Tibial artery (tissue), 4 donors: ENCODE measurements at places on chromosomes 1 and 21.
A peak's percentile ranks its signal among the peaks of the same experiment; 100 is the strongest.

DNA sequence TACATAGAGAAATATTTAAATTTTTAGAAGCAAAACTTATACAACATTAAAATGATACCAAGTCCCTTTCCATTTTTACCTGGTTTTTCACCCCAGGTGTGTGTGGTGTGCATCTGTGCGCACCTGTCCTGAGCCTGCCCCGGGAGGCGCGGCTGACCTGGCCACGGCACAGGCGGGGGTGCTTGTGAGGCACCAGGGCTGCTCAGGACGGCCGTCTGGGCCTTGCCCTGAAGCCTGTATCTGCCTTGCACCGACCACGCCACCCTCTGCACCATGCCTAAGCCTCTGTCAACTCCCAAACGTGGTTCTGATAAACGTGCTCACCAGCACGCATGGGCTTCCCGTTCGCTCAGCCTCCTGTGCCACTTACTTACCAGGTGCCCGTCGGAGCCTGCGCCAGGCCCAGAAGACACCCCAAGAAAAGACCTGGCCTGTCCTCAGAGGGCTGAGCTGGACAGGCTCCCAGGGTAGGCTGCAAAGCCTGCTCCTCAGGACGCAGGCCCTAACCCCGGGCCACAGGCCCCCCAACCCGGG lies 20.9 kb downstream of the PANK4 start:
- no peak overlapping the region for H3K27ac ChIP-seq
- H3K4me3 ChIP-seq: no peak overlapping the region
- H3K36me3 ChIP-seq: peaks cover 34% of the 10 kb centered on the region

DNA sequence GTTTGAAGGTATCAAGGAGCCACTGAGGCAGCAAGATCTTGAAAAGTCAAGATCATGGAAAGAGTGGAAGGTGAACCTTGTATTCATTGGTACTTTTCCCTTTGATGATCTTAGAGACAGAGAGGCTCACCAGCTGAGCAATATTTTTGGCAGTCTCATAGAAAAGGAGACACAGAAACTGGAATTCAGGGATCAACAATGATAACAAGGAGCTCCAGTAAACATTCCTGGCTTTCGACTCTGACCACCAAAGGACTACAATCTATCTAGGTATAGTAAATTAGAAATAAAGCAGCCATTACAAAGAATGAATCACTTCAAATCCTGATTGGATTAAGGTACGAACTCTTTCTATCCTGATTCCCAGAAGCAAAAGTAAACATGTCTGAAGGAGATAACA lies 615.4 kb downstream of the KIF26B start:
- H3K36me3 ChIP-seq: no peaks in the 10 kb centered on the region
- H3K27me3 ChIP-seq: no peaks in the 10 kb centered on the region
- DNase-seq: no peak
- no peak overlapping the region for H3K4me3 ChIP-seq
- no peak overlapping the region for H3K27ac ChIP-seq

- no peaks in the 10 kb centered on the region for H3K36me3 ChIP-seq
- no peak for DNase-seq
- no peak overlapping the region for H3K27ac ChIP-seq
- no peaks in the 10 kb centered on the region for H3K4me1 ChIP-seq
- H3K27me3 ChIP-seq: no peaks in the 10 kb centered on the region
Observed at GRCh38 chr21:41863439-41863740, 15.8 kb downstream of the PRDM15 start.

DNA sequence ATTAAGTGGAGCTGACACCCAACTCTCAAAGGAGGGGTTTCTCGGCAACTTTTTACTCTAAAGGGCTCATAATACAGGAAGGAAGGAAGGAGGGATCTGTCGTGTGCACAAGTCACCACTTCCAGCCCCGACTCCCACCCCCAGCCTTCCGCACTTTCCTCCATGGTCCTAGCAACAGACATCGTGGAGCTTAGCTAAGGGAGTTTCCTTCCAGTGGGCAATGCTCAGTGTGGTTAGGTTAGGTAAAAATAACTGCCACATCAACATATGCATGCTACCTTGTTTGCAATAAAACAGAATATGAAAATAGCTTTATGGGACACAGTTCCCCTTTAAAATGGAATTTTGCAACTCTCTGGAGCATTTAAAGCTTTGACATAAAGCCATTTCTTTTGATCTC lies 35.2 kb downstream of the KANK4 start:
- no peak for DNase-seq
- no peaks in the 10 kb centered on the region for H3K4me1 ChIP-seq
- no peak overlapping the region for H3K4me3 ChIP-seq

- no peak overlapping the region for H3K27ac ChIP-seq
- peaks cover 71% of the 10 kb centered on the region for H3K36me3 ChIP-seq
- no peaks in the 10 kb centered on the region for H3K27me3 ChIP-seq
- no peaks in the 10 kb centered on the region for H3K4me1 ChIP-seq
- no peak for DNase-seq
Observed at GRCh38 chr1:235111107-235111506, 17.5 kb downstream of the TOMM20 start.

DNA sequence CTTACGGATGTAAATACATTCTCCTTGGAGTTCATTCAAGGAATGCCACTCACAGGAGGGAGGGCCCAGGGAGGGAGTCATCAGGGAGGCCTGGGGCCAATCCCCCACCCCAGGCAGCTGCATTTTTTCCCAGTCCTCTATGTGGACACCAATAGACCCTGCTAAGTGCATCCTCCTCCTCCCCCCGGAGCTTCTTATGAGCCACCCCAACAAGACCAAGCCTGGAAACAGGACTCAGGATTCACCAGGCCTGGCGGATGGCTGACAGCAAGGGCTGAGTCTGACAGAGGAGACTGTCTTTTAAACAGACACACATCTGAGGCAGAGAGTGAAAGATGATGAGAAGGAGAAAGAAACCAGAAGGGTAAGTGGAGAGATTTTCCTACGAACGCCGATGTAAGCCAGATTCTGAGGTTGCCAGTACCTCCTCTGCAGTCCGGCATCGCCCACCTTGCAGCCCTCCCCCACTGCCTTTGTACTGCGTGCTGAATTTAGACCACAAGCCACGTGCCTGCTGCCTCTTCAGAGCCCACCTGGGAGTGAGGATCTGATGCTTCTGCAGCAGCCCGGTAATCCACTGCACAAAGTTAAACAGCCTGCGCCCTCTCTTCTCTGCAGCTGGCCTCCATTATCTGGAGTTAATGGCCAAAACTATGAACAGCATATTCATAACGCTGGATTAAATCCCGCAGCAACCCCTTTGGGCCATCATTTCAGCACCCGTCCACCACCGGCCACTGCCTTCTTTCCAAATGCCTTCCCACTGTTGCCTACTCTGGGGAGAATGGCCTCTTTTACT lies 17.6 kb upstream of the SFPQ start:
- no peak overlapping the region for H3K4me3 ChIP-seq
- no peak for DNase-seq
- no peaks in the 10 kb centered on the region for H3K4me1 ChIP-seq
- no peaks in the 10 kb centered on the region for H3K27me3 ChIP-seq
- H3K36me3 ChIP-seq: no peaks in the 10 kb centered on the region

DNA sequence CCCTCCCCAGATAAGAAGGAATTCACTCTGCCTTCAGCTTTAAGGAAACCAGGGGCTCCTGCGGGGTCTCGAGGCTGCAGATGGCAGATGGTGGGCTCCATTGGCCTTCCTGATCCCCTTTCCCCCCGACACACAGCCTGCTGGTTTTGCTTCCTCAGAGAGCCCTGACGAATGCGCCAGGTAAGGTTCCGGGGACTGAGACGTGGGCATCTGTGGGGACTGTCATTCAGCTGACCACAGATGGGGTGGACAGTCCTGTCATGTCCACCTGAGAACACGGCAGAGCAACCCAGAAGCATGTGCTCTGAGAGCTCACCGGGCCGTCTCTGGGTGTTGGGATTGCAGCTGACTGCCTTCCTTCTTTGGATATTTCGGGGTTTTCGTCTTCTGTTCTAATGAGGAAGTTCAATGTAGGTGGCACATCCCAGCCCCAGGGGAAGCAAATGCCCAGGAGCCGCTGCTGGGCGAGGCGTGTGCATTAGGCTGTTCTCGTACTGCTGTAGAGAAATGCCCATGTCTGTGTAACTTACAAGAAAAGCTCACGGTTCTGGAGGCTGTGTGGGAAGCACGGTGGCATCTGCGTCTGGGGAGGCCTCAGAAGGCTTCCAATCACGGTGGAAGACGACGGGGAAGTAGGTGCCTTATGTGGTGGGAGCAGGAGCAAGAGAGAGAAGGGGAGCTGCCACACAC lies 22.6 kb upstream of the TTC34 start:
- H3K27ac ChIP-seq: no peak overlapping the region
- H3K4me1 ChIP-seq: no peaks in the 10 kb centered on the region
- peaks cover 61% of the 10 kb centered on the region for H3K27me3 ChIP-seq
- no peak overlapping the region for H3K4me3 ChIP-seq

- H3K4me1 ChIP-seq: no peaks in the 10 kb centered on the region
- H3K27ac ChIP-seq: no peak overlapping the region
- H3K27me3 ChIP-seq: no peaks in the 10 kb centered on the region
- no peak overlapping the region for H3K4me3 ChIP-seq
- H3K36me3 ChIP-seq: no peaks in the 10 kb centered on the region
- peak; percentile 66 for DNase-seq
Observed at GRCh38 chr1:26417111-26417759, 6.6 kb downstream of the LIN28A start.

DNA sequence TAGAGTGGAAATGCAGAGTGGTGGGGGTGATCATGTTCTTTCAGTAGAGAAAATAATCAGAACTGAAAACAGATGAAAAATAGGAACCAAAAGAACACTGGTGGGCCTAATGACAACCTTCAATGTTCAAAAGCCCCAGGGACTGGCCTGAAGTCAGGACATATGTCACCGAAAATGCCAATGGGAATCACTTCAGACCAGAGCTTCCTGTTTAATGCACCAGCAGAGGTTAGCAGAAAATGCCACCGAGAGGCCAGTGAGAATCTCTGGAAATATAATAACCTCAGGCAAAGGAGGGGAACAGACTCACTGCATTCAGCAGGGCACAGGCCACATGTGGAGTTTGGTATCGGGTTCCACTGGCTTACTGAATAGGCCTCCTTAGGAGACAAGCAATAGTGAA lies 15.9 kb upstream of the CD58 start:
- H3K27me3 ChIP-seq: no peaks in the 10 kb centered on the region
- no peak overlapping the region for H3K4me3 ChIP-seq
- H3K36me3 ChIP-seq: peaks cover 12% of the 10 kb centered on the region

GRCh38 chr1:214417545-214418210 lies 133.7 kb downstream of the PTPN14 start:
- no peaks in the 10 kb centered on the region for H3K27me3 ChIP-seq
- DNase-seq: peak; percentile 24
- H3K36me3 ChIP-seq: no peaks in the 10 kb centered on the region
- peak overlapping the region; percentile 81 for H3K27ac ChIP-seq
- no peak overlapping the region for H3K4me3 ChIP-seq
